Coronary artery (tissue), 2 donors: ENCODE measurements at places on chromosomes 7 and 10.

GRCh38 chr7:2608921-2609411 lies 22.8 kb upstream of the TTYH3 start:
- DNase-seq: no peak

GRCh38 chr10:69766161-69766910 lies 35.4 kb upstream of the COL13A1 start:
- DNase-seq: no peak

DNA sequence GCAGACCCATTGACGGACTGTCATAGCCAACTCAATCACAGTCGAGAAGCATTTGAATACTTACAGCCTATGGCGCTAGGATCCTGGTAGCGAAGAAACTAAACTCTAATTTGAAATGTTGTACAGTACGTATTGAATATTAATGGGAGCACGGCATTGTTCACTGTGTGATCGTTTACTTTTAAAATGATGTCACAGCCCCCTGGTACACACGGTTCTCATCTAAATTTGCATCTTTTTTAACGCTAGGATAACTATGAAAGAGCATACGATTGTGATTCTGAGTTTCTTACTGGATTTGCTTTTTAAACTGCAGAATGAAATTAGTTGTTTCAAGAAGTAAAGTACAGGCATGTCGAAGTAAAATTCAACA lies 895 bp upstream of the NAPEPLD start:
- no peak for DNase-seq

GRCh38 chr10:31768467-31768866 lies 160.2 kb downstream of the ARHGAP12 start:
- no peak for DNase-seq

DNA sequence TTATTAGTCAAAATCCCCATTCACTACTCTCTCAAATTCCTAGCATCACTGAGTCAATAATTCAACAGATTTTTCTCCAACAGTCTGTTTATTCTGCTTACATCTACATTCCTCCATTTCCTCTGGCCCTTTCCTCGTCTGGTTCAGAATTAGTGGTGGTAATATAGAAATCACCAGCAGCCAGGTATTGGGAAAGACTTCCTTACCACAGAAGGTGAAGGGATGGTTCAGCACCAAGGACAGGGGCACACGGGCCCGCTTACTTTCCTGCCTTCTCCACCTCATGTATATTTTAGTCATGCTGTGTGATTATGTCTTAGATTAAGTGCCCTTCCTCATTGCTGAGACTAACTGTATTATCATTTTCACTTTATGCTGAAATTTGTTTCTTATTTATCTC lies 70.4 kb upstream of the APBB1IP start:
- no peak for DNase-seq

DNA sequence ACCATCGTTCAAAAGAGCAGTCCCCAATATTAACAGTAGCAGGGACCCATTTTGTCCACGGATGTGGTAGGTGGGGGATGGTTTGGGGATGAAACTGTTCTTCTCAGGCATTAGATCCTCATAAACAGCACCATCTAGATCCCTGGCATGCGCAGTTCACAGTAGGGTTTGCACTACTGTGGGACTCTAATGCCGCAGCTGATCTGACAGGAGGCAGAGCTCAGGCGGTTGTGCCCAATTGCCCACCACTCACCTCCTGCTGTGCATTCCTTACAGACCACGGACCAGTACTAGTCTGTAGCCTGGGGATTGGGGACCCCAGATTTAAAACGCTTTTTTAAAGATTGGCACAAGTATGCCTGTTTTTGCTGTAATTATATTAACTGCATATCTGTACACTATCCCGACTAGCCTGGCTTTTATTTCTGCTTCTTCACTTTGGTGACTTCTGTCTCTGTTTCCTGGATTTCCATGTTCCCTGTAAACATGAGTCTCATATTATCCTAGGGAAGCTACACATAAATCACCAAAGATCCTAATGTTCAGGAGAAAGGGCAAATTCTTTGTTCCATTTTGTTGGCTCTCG lies 163.3 kb upstream of the AKR1E2 start:
- DNase-seq: no peak

DNA sequence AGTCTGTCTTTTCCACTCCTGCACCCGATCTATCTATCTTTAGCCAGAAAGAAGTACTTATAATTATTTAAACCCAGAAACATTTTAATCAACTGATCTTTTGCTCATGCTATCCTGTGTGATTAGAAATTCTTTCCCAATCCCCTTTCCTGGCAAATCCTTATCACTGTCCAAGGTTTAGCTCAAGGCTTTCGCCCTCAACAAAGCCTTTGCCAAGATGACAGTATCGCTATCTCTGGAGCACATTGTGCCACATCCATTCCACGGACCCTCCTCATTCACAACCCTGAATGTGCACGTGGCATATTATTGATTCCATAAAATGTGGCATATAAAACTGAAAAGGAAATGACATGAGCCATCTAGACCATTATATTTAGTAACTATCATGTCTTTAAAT lies 71.3 kb downstream of the PTN start:
- DNase-seq: no peak

DNA sequence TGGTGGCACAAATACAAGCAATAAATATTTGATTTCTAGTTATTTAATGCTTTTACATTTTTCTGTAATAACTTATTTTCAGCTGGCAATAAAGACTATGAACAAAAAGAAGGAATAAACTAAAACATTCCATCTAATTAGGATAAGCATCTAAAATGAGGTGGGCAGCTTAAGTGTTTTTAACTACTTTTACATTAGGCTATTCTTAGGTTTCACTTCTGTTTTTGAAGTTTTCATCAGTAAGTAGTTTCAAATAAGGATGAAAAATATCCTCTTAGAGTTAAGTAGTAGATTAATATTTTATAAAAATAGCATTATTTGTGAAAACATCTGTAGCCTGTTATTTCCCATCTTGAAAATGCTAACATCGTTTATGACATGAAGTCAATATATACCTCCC lies 15.9 kb downstream of the NT5C2 start:
- no peak for DNase-seq

DNA sequence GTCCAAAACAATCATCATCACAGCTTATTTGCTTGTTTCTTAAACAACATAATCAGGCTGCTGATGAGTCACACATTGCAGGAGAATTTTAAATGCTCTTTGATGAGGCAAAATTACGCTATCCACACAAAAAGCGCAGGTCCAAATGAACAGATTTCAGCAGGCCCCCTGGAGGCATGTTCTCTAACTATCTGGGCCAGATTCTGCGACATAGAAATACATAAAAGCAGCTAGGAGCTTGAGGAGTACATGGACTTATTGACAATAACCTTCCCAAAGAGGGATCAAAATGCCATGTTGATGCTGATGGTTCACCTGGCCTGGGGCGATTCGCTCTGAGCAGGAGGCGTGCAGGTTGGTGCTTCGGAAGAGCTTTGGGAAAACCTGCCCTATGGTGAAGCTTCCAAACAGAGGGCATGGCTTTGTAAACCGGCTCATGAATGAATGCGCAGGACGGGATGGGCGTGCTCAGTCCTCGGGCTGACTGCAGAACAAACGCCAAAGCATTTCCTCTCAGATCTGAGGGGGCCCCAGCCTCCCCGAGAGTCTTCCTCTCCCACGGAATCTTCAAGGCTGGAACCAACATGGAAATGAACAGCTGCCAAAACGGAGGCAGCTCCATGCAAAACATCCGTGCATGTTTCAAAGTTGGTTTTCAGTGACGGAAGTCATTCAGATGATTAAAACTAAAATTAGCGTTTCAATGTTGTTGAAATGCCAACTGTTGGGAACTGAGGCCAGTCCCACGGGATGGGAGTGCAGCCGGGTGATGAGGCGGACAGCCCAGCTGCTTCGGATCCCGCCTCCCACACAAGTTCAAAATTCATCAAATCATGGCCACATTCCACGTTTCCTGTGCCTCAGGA lies 179.6 kb downstream of the TCERG1L start:
- DNase-seq: no peak

GRCh38 chr7:102065226-102065625 lies 221.4 kb upstream of the SH2B2 start:
- no peak for DNase-seq

GRCh38 chr7:54888067-54888733 lies 129.2 kb upstream of the SEC61G start:
- DNase-seq: no peak

- no peak for DNase-seq
Measured at GRCh38 chr7:25171516-25171915, 46.5 kb upstream of the CYCS start.

DNA sequence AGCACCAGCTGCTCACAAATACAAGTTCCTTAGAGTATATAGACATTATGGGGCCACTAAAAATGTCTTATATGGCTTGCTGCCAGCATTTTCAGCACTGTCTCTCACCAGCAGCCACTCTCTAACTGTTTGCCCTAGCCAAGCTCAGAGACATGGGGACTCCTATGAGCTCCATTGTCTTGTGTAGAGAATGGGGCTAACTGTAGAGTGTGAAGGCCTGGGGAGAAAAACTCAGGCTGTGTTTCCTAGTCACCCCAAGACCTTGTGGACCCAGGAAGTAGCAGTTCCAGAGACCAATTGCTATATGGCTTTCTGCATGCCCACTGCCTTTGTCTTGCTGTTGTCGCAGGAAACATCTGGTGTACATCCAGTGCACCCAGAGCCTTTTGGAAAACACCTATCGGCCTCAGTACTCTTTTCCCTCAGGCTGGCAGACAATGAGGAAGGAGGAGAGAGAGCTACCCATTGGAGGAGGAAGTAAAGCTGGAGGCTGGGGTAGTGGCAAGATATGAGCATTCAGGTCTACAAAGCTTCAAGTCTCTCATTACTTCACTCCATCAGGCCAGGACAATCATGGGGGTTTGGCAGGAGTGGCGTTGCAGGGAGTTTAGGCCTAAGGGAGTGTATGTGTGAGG lies 28.4 kb downstream of the ENTPD1 start:
- DNase-seq: no peak

GRCh38 chr7:70237256-70237655 lies 639.0 kb downstream of the AUTS2 start:
- no peak for DNase-seq

- DNase-seq: no peak
Measured at GRCh38 chr7:50704844-50705243, 77.9 kb downstream of the GRB10 start.

GRCh38 chr7:43462836-43463235 lies 120.1 kb upstream of the STK17A start:
- no peak for DNase-seq

DNA sequence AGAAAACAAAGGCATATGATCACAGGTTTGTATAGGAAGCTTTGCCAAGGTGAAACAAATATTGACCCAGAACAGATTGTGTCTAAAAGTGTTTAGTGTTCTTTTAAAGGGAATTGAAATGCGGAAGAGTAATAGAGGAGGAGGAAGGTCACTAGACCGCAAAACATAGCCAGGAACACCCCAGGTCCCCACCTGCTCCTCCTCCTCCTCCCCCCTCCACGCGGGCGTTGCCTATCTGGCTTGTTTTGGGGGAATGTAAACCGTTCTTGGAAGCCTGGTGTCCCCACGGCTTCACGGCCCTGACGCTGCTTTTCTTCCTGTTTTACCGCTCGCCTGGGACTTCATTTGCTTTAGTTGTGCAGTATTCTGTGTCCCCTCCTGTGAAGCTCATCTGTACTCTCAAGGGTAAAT lies 81.0 kb upstream of the PFKP start:
- no peak for DNase-seq

GRCh38 chr10:77832238-77832637 lies 94.3 kb downstream of the DLG5 start:
- DNase-seq: no peak
